ENCODE measurements at places on chromosomes 6 and 20. TPM values are rescaled to one million over a fixed set of nuclear protein-coding genes. Genes with fewer than 3 reads are reported as not detected.

Gene HNF4A
- 2.3 TPM for total RNA-seq

Gene ADAM33
- total RNA-seq = 42.6 TPM

Gene NKX2-4
- not detected for total RNA-seq

Gene ASIP
- total RNA-seq = 1.9 TPM

Gene ZC3H12D
- 1.0 TPM for total RNA-seq

Gene OR2J3
- not detected for total RNA-seq

Gene GSTA3
- not detected for total RNA-seq

Gene SPDEF
- 1.8 TPM for total RNA-seq

Gene C6orf15
- not detected for total RNA-seq

Gene GZF1
- 22.3 TPM for total RNA-seq

Gene AKAP7
- total RNA-seq = 26.6 TPM

Gene DACT2
- 15.9 TPM for total RNA-seq

Gene ADGRB3
- total RNA-seq = 45.9 TPM

Gene MAK
- 61.8 TPM for total RNA-seq

Gene CALHM4
- not detected for total RNA-seq
